Right cardiac atrium (tissue), 5 donors: ENCODE measurements at places on chromosomes 1 and 21. TPM values are rescaled to one million over a fixed set of nuclear protein-coding genes. Genes with fewer than 3 reads are reported as not detected.

DNA sequence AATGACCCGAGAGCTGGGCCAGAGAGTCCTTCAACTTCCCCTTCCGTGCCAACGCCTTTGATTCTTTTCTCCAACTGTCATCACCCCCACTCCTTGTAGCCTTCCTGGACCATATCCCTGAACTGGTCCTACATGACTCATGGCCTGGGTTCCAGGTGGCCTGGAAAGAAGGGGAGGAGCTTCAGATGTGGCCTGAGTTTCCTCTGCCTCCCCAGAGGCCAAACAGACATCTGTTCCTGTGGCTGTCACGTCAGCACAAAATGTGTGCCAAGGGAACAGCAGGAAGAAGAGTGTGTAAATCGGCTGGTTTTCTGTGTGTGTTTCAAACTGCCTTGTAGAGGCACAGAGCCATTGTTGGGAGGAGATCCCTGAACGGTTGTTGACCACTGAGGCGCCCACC, 24.9 kb upstream of the KIRREL1 start:
- peak; percentile 30 for DNase-seq

DNA sequence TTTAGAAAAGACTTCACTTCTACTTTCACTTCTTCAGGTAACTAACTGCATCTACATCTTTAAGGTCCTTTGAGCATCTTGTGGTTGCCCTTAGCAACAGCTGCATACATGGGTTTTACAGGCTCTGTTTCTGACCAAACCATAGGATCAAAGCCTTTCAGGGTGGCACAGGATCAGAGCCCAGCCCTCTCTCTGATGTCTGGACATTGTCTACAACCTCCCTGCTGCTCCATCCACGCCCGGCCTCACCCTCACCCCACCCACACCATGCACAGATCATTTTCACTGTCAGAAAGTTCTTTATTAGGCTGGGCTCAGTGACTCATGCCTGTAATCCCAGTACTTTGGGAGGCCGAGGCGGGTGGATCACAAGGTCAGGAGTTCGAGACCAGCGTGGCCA, 5.2 kb downstream of the NCF2 start:
- no peak for DNase-seq

DNA sequence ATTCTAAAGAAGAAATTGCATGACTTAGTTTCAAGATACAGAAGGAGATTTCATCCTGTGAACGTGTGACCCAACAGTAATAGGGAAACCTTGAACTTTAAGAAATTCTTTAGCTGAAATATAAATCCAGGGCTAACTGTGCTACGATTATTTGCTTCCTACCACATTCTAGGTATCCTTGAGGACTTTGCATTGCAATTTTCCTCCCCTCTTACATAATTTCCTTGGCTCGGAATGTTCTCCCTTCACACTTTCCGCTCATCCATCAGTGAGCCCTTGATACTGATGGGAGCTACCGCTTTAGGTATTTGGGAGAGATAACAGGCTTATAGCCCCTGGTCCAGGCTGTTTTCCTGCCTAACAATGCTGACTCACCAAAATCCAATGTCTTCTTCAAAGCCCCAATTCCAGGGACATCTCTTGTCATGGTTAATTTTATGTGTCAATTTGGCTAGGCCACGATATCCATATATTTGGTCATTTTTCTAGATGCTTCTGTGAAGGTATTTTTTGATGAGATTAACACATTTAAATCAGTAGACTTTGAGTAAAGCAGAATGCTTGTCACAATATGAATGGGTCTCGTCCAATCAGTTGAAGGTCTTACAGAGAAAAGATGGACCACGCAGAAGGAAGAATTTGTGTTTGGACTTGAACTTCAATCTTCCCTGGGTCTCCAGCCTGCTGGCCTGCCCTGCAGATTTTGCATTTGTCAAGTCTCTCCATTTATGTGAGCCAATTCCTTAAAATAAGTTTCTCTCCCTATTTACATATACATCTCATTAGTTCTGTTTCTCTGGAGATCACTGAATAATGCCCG, 121.2 kb downstream of the PTPN14 start:
- no peak for DNase-seq

DNA sequence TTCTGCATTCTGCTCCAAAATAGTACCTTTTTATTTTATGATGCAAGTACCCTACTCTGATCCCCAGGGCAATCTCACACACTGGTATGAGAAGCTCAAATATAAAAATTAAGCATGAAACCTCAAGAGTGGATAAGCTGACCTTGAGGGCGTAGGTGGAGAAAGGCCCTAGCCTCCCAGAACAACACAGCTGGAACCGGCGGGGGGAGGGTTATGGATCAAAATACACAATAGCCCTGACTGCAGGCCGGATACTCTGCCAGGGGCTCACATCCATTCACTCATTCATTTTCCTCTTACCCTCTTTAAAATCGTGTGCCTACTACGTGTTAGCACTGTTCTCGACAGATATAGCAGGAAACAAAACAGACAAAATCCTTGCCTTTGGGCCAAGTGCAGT, 32.8 kb upstream of the ECE1 start:
- DNase-seq: peak; percentile 58

DNA sequence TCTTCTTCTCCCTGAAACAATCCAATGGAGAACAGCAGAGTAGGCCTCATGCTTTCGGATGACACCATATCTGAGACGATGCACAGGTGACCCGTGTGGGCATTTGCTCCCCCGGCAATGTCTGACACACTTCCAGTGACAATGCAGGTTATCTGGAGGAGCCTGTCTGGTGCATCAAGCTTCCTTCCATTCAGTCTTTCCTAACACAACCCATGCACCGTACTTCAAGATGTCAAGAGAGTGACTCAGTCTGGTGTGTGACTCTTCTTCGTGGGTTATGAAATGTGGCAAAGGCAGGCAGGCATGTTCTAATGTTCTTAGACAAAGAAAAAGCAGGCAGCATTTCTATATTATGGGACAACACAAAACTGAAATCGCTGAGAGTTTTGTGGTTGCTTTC, 159.1 kb downstream of the EDEM3 start:
- no peak for DNase-seq

DNA sequence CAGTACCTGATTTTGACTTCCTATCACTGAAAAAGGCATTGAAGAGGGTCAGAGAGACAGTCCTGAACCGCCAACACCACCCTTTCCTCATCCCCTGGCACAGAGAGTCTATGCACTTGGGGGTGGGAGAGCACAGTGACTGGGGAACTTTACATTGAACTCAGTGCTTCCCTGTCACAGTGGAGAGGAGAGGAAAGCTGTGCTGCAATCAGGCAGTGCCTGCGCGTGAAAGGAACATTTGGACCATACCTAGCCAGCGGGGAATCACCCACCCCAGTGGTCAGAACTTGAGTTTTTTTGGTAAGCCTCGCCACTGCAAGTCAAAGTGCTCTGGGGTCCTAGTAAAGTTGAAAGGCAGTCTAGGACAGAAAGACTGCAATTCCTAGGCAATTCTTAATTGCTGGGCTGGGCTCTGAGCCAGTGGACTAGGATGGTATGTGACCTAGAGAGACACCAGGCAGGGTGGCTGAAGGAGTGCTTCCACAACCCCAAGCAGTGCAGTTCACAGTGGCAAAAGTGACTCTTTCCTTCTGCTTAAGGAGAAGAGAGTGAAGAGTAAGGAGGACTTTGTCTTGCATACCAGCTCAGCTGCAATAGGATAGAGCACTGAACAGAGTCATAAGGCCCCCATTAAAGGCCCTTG, 9.4 kb upstream of the HENMT1 start:
- DNase-seq: no peak

- DNase-seq: no peak
These were observed 40.4 kb upstream of the TMEM51 start for GRCh38 chr1:15113146-15113545.

DNA sequence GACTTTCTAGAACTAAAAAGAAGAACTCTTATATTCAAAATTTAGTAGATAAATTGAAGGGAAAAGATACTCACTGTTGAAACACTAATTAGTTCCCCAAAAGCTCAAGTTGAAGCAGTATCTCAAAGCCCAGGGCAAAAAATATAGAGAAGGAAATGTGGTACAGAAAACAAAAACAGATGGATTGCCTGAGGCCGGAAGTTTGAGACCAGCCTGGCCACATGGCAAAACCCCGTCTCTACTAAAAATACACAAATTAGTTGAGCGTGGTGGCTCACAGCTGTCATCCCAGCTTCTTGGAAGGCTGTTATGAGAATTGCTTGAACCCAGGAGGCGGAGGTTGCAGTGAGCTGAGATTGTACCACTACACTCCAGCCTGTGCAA, 36.0 kb downstream of the FAM177B start:
- peak; percentile 56 for DNase-seq

DNA sequence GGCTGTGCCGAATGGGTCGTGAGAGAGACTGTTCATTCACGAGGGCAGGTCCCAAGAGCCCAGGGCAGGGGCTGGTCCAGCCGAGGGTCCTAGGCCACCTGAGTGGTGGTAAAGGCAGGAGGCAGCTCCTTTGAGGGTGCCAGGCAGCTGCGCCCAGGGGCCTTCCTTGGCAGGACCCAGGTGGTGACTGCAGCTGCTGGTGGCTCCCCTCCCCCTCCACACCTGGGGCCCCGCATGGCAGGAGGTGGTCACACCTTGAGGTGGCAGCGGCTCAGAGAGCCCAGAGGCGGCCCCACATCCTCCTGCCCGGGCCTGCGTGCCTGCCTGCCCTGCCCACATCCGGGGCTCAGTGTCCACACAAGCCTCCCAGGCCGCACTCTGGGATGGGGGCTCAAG, 9.8 kb upstream of the PLCH2 start:
- DNase-seq: no peak

GRCh38 chr21:45889256-45889655, 92.3 kb upstream of the COL6A1 start:
- DNase-seq: peak; percentile 28

DNA sequence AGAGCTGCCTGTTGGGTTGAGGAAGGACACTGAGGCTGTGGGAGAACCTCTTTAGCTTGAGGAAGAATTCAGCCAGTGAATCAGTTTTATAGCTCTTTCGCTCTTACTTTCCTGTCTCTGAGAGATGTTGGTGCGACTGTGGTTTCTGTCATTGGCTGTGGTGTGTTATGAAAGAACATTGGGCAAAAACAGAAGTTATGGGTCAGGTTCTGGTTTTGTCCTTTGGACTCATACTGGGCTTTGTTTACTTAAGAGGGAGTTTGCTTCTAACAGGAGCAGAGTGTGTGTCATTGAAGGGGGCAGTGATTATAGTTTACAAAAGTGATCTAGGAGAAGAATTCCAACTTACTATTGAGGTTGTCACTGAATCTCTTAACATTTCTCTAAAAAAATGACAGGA, 97.0 kb downstream of the TLR5 start:
- no peak for DNase-seq

DNA sequence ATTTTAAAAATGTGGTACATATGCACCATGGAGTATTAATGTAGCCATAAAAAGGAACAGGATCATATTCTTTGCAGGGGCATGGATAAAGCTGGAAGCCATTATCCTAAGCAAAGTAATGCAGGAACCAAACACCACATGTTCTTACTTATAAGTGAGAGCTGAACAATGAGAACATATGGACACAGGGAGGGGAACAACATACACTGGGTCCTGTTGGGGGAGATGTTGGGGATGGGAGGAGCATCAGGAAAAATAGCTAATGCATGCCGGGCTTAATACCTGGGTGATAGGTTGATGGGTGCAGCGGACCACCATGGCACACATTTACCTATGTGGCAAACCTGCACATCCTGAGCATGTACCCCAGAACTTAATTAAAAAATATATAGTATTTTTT, 352.5 kb upstream of the KAZN start:
- no peak for DNase-seq

DNA sequence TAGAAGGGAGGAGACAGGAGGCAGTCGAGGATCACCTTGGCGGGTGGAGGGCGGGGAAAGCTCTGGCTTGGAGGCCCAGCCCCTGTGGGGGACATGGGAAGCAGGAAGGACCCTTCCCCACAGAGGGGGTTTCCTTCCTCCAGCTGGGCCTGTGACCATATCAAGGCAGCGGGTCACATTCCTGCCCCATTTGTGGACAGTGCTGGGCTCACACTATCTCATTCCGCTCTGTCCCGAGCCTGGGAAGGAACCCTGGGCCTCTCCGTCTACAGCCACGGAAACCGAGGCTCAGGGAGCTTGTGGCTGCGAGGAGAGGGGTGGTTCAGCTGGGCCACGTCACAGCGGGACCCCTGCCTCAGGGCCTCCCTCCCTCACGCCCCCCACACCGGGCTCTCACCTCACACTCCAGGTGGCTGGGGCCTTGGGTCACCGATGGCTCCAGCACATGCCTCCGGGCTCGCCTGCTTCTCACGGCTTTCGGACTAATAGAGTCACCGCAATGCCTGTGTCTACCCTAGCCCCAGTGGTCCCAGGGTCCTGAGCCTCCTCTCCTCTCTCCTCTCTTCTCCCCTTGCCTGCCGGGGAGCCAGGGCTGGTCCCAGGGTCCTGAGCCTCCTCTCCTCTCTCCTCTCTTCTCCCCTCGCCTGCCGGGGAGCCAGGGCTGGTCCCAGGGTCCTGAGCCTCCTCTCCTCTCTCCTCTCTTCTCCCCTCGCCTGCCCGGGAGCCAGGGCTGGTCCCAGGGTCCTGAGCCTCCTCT, 56.4 kb downstream of the SLC19A1 start:
- no peak for DNase-seq

DNA sequence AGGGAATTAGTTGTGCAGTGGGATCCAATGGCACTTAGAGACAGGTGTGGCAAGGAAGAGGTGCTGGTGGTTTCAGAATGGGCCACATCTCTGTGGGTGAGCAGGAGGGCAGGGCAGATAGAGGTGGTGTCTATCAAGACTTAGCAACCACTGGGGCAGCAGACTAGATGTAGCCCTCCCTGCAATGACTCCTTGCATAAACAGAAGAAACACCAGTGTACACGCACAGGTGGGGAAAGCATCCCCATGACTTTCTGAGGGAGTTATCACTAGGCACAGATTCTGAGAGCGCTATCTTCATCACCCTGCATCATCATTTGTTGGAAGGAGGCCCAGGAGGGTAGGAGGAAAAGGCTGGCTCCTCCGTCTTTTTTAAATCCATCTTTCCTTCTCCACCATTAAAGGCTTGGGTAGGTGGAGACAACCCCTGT, 58.4 kb downstream of the PLXNA2 start:
- DNase-seq: no peak

Gene SYCP1
- not detected for total RNA-seq

Gene TFAP2E
- 0.17 TPM for total RNA-seq

Gene SPRR3
- not detected for total RNA-seq

Gene BACE2
- 28.4 TPM for total RNA-seq

Gene CASQ1
- total RNA-seq: 24.7 TPM

Gene S100B
- total RNA-seq: 12.0 TPM

Gene ZFP69
- 2.8 TPM for total RNA-seq
